ENCODE measurements at places on chromosomes 1 and 21. TPM values are rescaled to one million over a fixed set of nuclear protein-coding genes. Genes with fewer than 3 reads are reported as not detected.

TRAF3IP3 gene
- 9.0 TPM for total RNA-seq

LDLRAD1 gene
- total RNA-seq: not detected

AGMAT gene
- 0.13 TPM for total RNA-seq

LAMTOR5 gene
- 77.6 TPM for total RNA-seq

PDE9A gene
- total RNA-seq: 11.8 TPM

ORC1 gene
- 0.96 TPM for total RNA-seq

ARMH1 gene
- 1.5 TPM for total RNA-seq

TBCE gene
- 23.2 TPM for total RNA-seq

WNT4 gene
- total RNA-seq: not detected

LCE2C gene
- total RNA-seq: not detected

IQCC gene
- total RNA-seq: 1.4 TPM

MROH7 gene
- total RNA-seq: 16.3 TPM

MYCL gene
- 1.2 TPM for total RNA-seq

SLC22A15 gene
- total RNA-seq: 6.8 TPM

LAD1 gene
- not detected for total RNA-seq

C8A gene
- total RNA-seq: not detected

MSH4 gene
- 0.72 TPM for total RNA-seq

CELA2A gene
- not detected for total RNA-seq

NBL1 gene
- 134 TPM for total RNA-seq

CYP4A22 gene
- 0.18 TPM for total RNA-seq

C8B gene
- not detected for total RNA-seq

CSF3R gene
- 26.7 TPM for total RNA-seq

SYNC gene
- 37.5 TPM for total RNA-seq

TUT4 gene
- 71.5 TPM for total RNA-seq

CEP104 gene
- 47.8 TPM for total RNA-seq

CYP2J2 gene
- 0.24 TPM for total RNA-seq

LENEP gene
- total RNA-seq: not detected

OR2T33 gene
- not detected for total RNA-seq

HSF2BP gene
- 0.51 TPM for total RNA-seq

F3 gene
- 40.0 TPM for total RNA-seq

PRDM16 gene
- 61.9 TPM for total RNA-seq

ECM1 gene
- total RNA-seq: 57.6 TPM

PTAFR gene
- total RNA-seq: 10.4 TPM

LYPLAL1 gene
- total RNA-seq: 47.0 TPM

RGS2 gene
- 56.6 TPM for total RNA-seq

COL18A1 gene
- 301 TPM for total RNA-seq

IVL gene
- total RNA-seq: not detected

PRELP gene
- total RNA-seq: 217 TPM

ZSWIM5 gene
- total RNA-seq: 2.8 TPM

RGS18 gene
- 5.4 TPM for total RNA-seq

UBE2J2 gene
- 49.4 TPM for total RNA-seq

GPR61 gene
- total RNA-seq: not detected

LDLRAD2 gene
- total RNA-seq: 0.15 TPM

UCK2 gene
- 27.2 TPM for total RNA-seq

BMP8B gene
- total RNA-seq: 1.4 TPM

CFAP74 gene
- total RNA-seq: 0.36 TPM

TMPRSS15 gene
- total RNA-seq: not detected

KIAA1614 gene
- 10.5 TPM for total RNA-seq

SPSB1 gene
- 62.0 TPM for total RNA-seq

OPRD1 gene
- total RNA-seq: not detected

CACNA1S gene
- total RNA-seq: not detected

OR10J5 gene
- not detected for total RNA-seq

LYPD8 gene
- total RNA-seq: not detected

FCMR gene
- total RNA-seq: 4.0 TPM

Data from aorta (tissue), 5 donors.